Sciatic nerve (tissue), 2 donors: ENCODE measurements at places on chromosomes 2 and 18. TPM values are rescaled to one million over a fixed set of nuclear protein-coding genes. Genes with fewer than 3 reads are reported as not detected.

The CFC1 gene
- total RNA-seq = not detected

The IL36RN gene
- not detected for total RNA-seq

DNA sequence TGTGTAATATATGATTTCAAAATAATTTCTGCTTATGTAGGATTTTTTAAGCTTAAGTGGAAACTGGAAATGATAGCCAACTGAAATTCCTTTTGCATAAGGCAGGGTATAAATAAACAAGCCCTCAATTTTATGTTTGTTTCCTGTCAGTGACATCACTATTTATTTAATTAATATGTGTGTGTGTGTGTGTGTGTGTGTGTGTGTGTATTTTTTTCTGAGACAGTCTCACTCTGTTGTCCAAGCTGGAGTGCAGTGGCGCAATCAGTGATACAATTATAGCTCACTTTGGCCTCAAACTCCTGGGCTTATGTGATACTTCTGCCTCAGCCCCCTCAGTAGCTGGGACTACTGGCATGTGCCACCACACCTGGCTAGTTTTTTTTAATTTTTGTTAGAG lies 29.3 kb upstream of the CYP20A1 start:
- no peak for DNase-seq

GRCh38 chr2:140747665-140748064 lies 1383.2 kb downstream of the LRP1B start:
- DNase-seq = no peak

The PROC gene
- not detected for total RNA-seq

The SFT2D3 gene
- 4.5 TPM for total RNA-seq

The ARHGAP15 gene
- total RNA-seq = 119 TPM

GRCh38 chr2:15818318-15818753 lies 122.0 kb upstream of the MYCN start:
- no peak for DNase-seq

DNA sequence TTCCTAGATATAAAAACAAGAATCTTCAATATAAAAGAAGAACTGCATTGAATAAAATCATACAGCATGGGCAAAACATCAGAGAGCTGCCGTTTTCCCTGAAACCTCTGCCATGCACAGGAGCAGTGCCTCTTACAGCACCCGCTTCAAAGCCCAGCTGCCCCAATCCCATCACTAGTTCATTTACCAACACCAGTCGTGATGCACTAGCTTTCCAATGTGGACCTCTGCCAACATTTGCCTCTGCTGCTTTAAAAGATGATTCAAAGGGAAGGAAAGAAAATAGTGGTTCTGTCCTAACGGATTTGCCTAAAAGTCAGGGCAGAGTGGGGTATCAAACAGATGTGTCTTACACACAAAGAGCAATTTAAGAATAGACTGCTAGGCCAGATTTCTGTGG lies 43.4 kb upstream of the AP1S3 start:
- DNase-seq = no peak

DNA sequence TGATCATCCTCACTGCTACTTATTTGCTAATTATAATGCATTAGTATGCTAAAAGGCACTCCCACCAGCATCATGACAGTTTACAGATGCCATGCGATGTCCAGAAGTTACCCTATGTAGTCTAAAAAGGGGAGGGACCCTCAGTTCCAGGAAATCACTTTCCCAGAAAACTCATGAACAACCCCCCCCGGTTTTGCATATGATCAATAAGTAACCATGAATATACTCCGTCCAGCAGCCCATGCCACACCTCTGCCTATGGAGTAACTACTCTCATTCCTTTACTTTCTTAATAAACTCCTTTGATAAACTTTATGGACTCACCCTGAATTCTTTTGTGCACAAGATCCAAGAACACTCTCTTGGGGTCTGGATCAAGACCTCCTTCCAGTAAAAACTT lies 86.8 kb downstream of the MALT1 start:
- no peak for DNase-seq

The HAAO gene
- total RNA-seq = 14.3 TPM

- no peak for DNase-seq
Observed at GRCh38 chr2:202278036-202278760, 12.6 kb downstream of the NOP58 start.

The LRATD1 gene
- 3.0 TPM for total RNA-seq

- DNase-seq = peak; percentile 79
Observed at GRCh38 chr2:219119422-219120043, 41.1 kb downstream of the NHEJ1 start.

The WDR43 gene
- 47.9 TPM for total RNA-seq

DNA sequence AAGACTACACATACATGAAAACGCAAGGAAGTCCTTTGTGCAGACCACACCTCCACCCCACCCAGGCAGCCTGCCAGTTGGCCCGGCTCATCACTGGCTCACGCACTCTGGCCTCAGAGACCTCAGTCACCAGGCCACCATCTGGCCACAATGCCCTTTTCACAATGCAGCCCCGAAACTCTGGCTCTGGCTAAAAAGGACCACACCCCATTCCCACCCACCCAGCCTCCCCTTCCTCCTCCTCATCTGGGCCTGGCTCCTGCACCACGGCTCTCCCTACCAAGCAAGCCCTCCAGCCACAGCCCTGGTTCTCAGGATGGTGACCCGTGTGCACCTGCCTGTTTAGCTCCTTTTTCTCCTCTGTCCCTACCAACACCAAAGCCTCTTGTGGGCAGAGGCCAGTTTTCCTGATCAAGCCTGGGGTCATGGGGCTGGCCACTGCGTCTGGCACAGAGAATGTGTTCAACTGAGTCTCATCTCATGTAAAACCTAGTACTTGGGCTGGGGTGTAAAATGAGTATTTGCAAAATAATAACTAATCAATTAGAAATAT lies 7.4 kb downstream of the HDAC4 start:
- peak; percentile 74 for DNase-seq

GRCh38 chr2:20476950-20477349 lies 30.1 kb downstream of the RHOB start:
- DNase-seq = no peak

DNA sequence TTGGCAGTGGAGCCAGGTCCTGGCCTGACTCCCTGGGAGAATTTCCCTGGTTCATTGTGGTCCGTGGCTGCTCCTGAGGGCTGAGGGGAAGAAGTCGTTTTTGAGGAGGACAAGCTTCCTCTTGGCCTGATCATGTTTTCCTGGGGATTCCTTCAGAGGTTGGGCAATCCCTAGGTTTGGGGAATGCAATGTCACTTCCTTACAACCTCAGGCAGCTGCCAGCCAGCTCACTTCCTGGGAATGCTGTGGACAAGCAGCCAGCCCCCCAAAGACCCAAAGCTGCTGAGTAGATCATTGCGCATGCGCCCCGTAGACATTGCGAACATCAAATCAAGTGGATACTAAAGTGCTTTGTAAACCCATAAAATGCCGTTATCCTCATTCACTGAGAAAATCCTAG lies 7.7 kb upstream of the DNMT3A start:
- DNase-seq = no peak

GRCh38 chr18:26419746-26420145 lies 128.6 kb downstream of the KCTD1 start:
- DNase-seq = no peak

GRCh38 chr2:160472839-160473251 lies 20.8 kb downstream of the RBMS1 start:
- no peak for DNase-seq

- no peak for DNase-seq
Observed at GRCh38 chr18:31432316-31432715, 15.2 kb upstream of the DSG3 start.

DNA sequence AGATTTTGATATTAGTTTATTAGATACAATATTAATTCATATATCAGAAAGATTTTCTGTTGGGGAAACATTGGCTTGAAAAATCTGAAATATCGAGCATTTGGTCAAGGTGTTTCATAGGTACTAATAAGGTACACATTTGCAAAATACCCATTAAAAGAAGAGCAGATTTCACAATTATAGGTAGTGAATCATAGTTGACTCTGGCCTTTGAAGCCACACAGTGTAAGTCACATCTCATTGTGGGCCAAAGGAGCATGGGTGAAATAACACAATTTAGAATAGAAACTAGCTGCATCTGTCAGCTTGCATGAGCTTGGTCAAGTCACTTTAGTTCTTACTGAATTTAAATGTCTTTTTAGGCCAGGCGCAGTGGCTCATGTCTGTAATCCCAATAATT lies 4.9 kb downstream of the KDM3A start:
- DNase-seq = no peak

- no peak for DNase-seq
Observed at GRCh38 chr18:58373481-58373880, 255.4 kb downstream of the ALPK2 start.

The FIGLA gene
- total RNA-seq = 0.89 TPM

GRCh38 chr2:198587741-198588140 lies 783.3 kb downstream of the PLCL1 start:
- no peak for DNase-seq

- DNase-seq = no peak
Observed at GRCh38 chr2:25453199-25453905, 111.6 kb upstream of the DNMT3A start.

- no peak for DNase-seq
Observed at GRCh38 chr2:148664229-148664628, 19.7 kb downstream of the EPC2 start.

The ZAP70 gene
- total RNA-seq = 4.5 TPM

DNA sequence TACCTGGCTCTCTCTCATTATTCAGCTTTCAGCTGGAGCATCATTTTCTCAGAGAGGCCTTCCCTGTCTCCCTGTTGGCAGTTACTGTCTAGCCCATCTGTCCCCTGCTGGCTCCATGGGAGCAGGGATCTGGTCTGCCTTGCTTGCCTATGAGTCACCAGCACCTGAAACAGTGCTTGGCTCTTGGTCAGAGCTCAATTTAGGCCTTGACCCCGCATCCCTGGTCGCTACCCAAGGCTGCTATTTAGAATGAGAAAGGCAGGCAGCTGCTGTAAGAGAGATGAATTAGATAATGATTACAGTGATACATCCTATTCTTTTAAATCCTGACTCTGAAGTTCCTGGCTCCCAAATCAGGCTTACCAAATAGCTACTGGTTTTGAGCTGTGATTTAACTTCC lies 32.9 kb downstream of the KCNE4 start:
- no peak for DNase-seq

The WDFY1 gene
- 48.6 TPM for total RNA-seq

The UCN gene
- 2.4 TPM for total RNA-seq

The MOGAT1 gene
- 0.45 TPM for total RNA-seq

GRCh38 chr2:134482766-134483340 lies 229.0 kb downstream of the MGAT5 start:
- peak; percentile 19 for DNase-seq
